ENCODE measurements at places on chromosomes 5 and 9. TPM values are rescaled to one million over a fixed set of nuclear protein-coding genes. Genes with fewer than 3 reads are reported as not detected.

Gene BTNL3
- total RNA-seq: not detected

Gene TMC1
- not detected for total RNA-seq

Gene NMUR2
- not detected for total RNA-seq

Gene CLIC3
- total RNA-seq: 2.3 TPM

Gene CNTNAP3
- total RNA-seq: not detected
